ENCODE measurements at places on chromosomes 1 and 21.

DNA sequence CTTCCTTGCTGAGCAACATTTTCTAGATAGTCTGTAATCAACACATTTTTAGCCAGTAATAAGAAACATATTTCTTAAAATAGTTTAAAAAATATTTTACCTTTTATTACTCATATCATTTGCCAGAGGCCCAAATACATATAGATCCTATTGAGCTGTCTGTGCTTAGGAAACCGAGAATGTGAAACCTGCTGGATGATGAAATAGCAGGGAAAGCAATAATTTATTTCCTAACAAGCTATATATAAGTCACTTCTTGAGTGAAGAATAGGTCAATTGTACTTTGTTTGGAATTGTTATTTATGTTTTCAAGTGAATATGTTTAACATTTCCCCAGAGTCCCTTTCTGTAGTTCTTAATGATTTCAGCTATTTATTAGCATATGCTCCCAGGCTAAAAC is 339.9 kb upstream of the TMPRSS15 start:
- no peaks in the 10 kb centered on the region for H3K27me3 ChIP-seq
- no peak for DNase-seq
- H3K4me1 ChIP-seq: no peaks in the 10 kb centered on the region
- H3K4me3 ChIP-seq: no peak overlapping the region

- H3K36me3 ChIP-seq: no peaks in the 10 kb centered on the region
- peak; percentile 68 for DNase-seq
- no peaks in the 10 kb centered on the region for H3K27me3 ChIP-seq
- H3K4me3 ChIP-seq: peak within 1 kb of the TSS; percentile 84
- peaks cover 35% of the 10 kb centered on the region for H3K4me1 ChIP-seq
These were observed at the start of gene PAQR7 for GRCh38 chr1:25875154-25875855. TSS of gene PAQR7 (minus strand) at chr1:25875708. CDS start at chr1:25863839, 11,869 bp downstream.

DNA sequence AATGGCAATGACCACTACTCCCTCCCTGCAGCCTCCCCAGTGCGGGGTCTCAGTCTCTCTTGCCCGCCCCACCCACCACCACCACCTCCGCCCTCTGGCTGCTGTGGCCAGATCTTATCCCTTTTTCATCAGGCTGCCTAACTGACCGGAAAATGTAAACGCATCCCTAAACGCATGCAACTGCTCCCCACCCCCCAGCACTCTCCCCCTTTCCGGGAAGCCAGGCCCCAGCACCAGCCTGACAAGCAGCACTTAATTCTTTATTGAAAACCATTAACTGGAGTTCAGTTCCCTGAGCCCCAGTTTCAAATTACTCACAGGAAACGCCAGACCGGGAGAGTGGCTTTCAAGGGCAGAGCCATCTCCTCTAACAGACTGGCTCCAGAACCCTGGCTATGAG is 147.7 kb downstream of the DMRTA2 start:
- peaks cover 18% of the 10 kb centered on the region for H3K27me3 ChIP-seq
- H3K36me3 ChIP-seq: no peaks in the 10 kb centered on the region
- no peak for DNase-seq
- no peak overlapping the region for H3K4me3 ChIP-seq
- H3K4me1 ChIP-seq: no peaks in the 10 kb centered on the region

GRCh38 chr1:52877554-52877953 is 35.0 kb downstream of the ZYG11A start:
- H3K36me3 ChIP-seq: no peaks in the 10 kb centered on the region
- no peaks in the 10 kb centered on the region for H3K4me1 ChIP-seq
- no peak overlapping the region for H3K4me3 ChIP-seq
- DNase-seq: no peak
- no peak overlapping the region for H3K27ac ChIP-seq

DNA sequence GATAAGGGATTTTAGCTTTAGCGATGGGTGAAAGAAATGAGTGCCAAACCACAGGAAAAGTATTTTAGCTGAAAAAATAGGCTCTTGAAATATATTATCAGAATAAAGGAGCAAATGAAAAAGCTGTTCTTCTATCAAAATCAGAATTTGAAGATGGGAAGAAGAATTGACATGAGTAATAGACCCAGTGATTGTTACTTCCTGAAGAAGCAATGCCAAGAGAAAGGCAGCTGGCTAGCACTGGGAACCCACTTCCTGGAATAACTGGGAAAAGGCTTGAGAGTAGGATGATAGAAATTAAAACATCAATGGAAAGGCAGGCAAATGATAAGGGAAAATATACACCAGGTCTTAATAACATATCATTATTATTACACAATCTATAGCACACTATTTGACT is 29.9 kb upstream of the LYPLAL1 start:
- peaks cover 7% of the 10 kb centered on the region for H3K4me1 ChIP-seq
- no peak overlapping the region for H3K27ac ChIP-seq
- no peaks in the 10 kb centered on the region for H3K36me3 ChIP-seq
- H3K27me3 ChIP-seq: no peaks in the 10 kb centered on the region
- DNase-seq: no peak

DNA sequence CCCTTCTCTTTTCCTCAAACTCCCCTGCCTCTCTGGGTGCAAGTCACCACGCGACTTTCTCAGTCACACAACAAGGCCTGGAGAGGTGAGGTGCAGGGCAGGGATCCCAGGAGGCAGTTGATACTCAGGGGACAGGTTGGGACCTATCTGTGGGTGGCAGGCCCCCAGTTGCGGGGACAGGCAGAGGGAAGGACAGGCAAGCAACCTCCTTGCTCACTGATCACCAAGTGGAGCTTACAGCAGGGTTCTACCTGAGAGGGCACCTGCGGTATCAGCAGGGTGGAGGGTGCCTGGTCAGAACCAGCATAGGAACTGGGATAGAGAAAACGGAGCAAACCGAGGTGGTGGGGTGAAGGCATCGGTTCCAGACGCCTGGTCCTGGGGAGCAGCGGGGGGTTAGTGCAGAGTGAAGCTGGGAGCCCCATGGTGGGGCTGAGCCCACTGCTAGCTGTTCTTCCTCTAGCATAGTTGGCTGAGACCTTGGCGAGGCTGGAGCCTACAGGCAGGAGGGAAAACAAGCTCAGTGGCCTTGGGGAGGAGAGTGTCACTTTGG is 24.4 kb upstream of the TENT5C start:
- no peak overlapping the region for H3K4me3 ChIP-seq
- H3K4me1 ChIP-seq: no peaks in the 10 kb centered on the region
- H3K27me3 ChIP-seq: no peaks in the 10 kb centered on the region
- no peaks in the 10 kb centered on the region for H3K36me3 ChIP-seq

- DNase-seq: no peak
- H3K27me3 ChIP-seq: peaks cover 16% of the 10 kb centered on the region
- H3K36me3 ChIP-seq: no peaks in the 10 kb centered on the region
- H3K4me1 ChIP-seq: no peaks in the 10 kb centered on the region
- H3K27ac ChIP-seq: no peak overlapping the region
These were observed 90.3 kb upstream of the PAXBP1 start for GRCh38 chr21:32861866-32862265.

DNA sequence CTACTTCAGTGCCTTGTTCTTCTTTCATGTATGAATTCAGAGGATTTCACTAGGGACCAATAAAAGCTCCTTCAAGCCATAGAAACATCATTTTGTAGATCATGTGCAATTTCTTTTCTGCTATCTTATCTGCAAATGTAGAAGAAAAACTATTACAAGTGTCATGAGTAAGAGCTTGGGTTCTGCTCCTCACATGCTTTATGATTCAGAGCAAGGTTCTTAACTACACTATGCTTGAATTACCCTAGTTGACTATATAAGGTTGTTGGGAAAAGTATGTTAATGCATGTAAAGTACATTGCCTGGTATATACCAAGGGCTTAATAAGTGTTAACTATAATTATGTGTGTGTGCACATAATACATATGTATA is 91.4 kb upstream of the S1PR1 start:
- peak overlapping the region; percentile 74 for H3K27ac ChIP-seq
- H3K4me3 ChIP-seq: peak overlapping the region; percentile 21
- peaks cover 15% of the 10 kb centered on the region for H3K4me1 ChIP-seq
- H3K36me3 ChIP-seq: no peaks in the 10 kb centered on the region
- DNase-seq: no peak

- peaks cover 5% of the 10 kb centered on the region for H3K4me1 ChIP-seq
- DNase-seq: no peak
- no peaks in the 10 kb centered on the region for H3K36me3 ChIP-seq
- no peak overlapping the region for H3K4me3 ChIP-seq
These were observed 25.1 kb upstream of the MYCL start for GRCh38 chr1:39926820-39927219.

GRCh38 chr1:159172614-159173291 is 1.3 kb downstream of the CADM3 start:
- peaks cover 3% of the 10 kb centered on the region for H3K36me3 ChIP-seq
- peaks cover 29% of the 10 kb centered on the region for H3K27me3 ChIP-seq
- H3K4me3 ChIP-seq: peak overlapping the region; percentile 28
- peaks cover 18% of the 10 kb centered on the region for H3K4me1 ChIP-seq
- DNase-seq: no peak

DNA sequence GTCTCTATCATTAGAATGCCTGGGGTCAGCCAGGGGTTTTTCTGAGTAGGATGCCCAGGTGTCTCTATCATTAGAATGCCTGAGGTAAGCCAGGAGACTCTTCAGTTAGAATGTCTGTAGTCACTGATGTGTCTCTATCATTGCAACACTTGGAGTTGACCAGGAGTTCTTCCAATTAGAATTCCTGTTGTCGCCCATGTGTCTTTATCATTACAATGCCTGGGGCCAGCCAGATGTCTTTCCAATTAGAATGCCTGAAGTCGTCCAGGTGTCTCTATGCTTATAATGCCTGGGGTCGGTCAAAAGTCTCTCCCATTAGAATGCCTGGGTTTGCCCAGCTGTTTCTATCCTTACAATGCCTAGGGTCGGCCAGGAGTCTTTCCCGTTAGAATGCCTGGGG is 55.8 kb downstream of the RNF187 start:
- H3K4me1 ChIP-seq: no peaks in the 10 kb centered on the region
- peaks cover 17% of the 10 kb centered on the region for H3K27me3 ChIP-seq
- no peak for DNase-seq

DNA sequence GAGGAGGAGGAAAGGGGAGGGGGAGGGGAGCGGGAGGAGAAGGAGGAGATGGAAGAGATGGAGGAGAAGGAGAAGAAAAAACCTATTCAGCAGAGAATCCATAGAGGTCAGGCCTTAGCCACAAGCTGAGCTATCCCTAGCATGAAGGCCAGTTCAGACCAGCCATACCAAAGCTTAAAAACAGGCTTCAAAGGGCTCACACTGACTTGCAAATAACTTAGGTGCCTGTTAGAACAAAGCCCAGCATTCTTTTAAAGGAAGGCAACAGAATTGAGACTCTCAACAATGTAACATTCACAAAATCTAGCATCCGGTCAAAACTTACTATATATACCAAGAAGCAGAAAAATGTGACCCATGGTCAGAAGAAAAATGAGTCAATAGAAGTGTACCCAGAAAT is 43.6 kb upstream of the IFFO2 start:
- H3K36me3 ChIP-seq: peaks cover 2% of the 10 kb centered on the region
- peaks cover 12% of the 10 kb centered on the region for H3K27me3 ChIP-seq

GRCh38 chr21:32203877-32204480 is 74.9 kb downstream of the MIS18A start:
- no peaks in the 10 kb centered on the region for H3K4me1 ChIP-seq
- DNase-seq: no peak
- no peak overlapping the region for H3K4me3 ChIP-seq
- no peaks in the 10 kb centered on the region for H3K36me3 ChIP-seq
- peaks cover 2% of the 10 kb centered on the region for H3K27me3 ChIP-seq
- no peak overlapping the region for H3K27ac ChIP-seq

- H3K4me3 ChIP-seq: no peak overlapping the region
- H3K4me1 ChIP-seq: peaks cover 38% of the 10 kb centered on the region
- DNase-seq: no peak
- H3K36me3 ChIP-seq: peaks cover 30% of the 10 kb centered on the region
- no peaks in the 10 kb centered on the region for H3K27me3 ChIP-seq
- no peak overlapping the region for H3K27ac ChIP-seq
These were observed 148.5 kb downstream of the DHRS3 start for GRCh38 chr1:12469493-12469892.
